ENCODE measurements at places on chromosomes 7 and 10.

DNA sequence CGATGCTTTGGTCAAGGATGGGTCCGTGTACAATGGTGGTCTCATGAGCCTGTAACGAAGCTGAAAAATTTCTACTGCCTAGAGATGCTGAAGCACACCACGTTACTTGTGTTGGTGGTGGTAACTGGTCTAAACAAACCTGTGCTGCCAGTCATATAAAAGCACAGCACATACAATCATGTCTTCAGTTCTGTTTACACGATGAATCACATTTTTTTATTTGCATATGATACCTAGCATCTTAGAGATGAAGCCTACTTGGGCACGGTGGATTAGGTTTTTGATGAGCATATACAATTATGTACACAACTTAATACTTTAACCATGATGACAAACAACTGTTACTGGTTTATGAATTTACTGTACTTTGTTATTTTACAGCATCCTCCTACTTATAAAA, 201.0 kb downstream of the ZMYND11 start:
- no peaks in the 10 kb centered on the region for H3K27me3 ChIP-seq
- H3K4me3 ChIP-seq, result no peak overlapping the region
- H3K4me1 ChIP-seq, result peaks cover 12% of the 10 kb centered on the region
- no peaks in the 10 kb centered on the region for H3K36me3 ChIP-seq

- H3K36me3 ChIP-seq, result no peaks in the 10 kb centered on the region
- peaks cover 9% of the 10 kb centered on the region for H3K27me3 ChIP-seq
- no peak overlapping the region for H3K4me3 ChIP-seq
- no peaks in the 10 kb centered on the region for H3K4me1 ChIP-seq
Observed at GRCh38 chr7:90266808-90267207, 21.8 kb downstream of the CFAP69 start.

GRCh38 chr10:60846173-60846572, 67.9 kb downstream of the CDK1 start:
- DNase-seq, result no peak
- H3K27ac ChIP-seq, result no peak overlapping the region
- H3K4me3 ChIP-seq, result no peak overlapping the region
- H3K36me3 ChIP-seq, result no peaks in the 10 kb centered on the region

GRCh38 chr7:375321-375831, 85.4 kb downstream of the FOXL3 start:
- no peaks in the 10 kb centered on the region for H3K27me3 ChIP-seq
- H3K36me3 ChIP-seq, result no peaks in the 10 kb centered on the region
- no peaks in the 10 kb centered on the region for H3K4me1 ChIP-seq
- DNase-seq, result no peak

DNA sequence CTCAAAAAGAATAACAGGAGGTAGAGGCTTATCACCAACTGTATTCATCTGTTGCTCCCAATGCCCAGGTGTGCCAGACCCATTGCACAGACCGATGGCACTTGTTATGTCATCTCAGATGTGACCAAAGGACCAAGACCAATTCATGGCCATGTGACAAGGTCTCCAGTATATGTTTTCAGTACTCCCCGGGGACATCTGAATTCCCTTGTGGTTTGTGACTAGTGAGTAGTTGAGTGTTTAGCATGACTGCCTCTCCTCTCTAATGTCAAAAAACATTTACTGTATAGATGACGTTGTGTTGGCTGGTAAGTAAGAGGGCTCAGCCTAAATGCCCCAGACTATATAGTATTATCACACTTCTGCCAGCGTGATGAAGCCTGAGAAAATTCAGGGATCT, 202.1 kb upstream of the SMIM30 start:
- H3K36me3 ChIP-seq, result no peaks in the 10 kb centered on the region
- no peak overlapping the region for H3K27ac ChIP-seq
- DNase-seq, result no peak
- H3K27me3 ChIP-seq, result no peaks in the 10 kb centered on the region
- no peaks in the 10 kb centered on the region for H3K4me1 ChIP-seq

DNA sequence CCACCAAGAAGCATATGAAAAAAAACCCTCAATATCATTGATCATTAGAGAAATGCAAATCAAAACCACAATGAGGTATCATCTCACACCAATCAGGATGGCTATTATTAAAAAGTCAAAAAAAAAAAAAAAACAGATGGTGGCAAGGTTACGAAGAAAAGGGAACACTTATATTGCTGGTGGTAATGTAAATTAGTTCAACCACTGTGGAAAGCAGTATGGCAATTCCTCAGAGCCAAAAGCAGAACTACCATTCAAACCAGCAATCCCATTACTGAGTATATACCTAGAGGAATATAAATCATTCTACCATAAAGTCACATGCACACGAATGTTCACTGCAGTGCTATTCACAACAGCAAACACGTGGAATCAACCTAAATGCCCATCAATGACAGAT, 46.0 kb downstream of the CNOT4 start:
- H3K36me3 ChIP-seq, result peaks cover 1% of the 10 kb centered on the region
- DNase-seq, result no peak
- peaks cover 25% of the 10 kb centered on the region for H3K4me1 ChIP-seq
- no peak overlapping the region for H3K27ac ChIP-seq

- H3K27me3 ChIP-seq, result peaks cover 23% of the 10 kb centered on the region
- peak; percentile 48 for DNase-seq
- H3K36me3 ChIP-seq, result peaks cover 1% of the 10 kb centered on the region
- H3K27ac ChIP-seq, result peak overlapping the region; percentile 80
Observed at GRCh38 chr10:28411648-28412047, 108.8 kb upstream of the MPP7 start.

GRCh38 chr7:13155188-13155587, 467.8 kb downstream of the ARL4A start:
- no peak for DNase-seq
- H3K4me1 ChIP-seq, result peaks cover 5% of the 10 kb centered on the region
- H3K27ac ChIP-seq, result peak overlapping the region; percentile 31
- H3K4me3 ChIP-seq, result no peak overlapping the region

- no peaks in the 10 kb centered on the region for H3K4me1 ChIP-seq
- H3K27me3 ChIP-seq, result peaks cover 16% of the 10 kb centered on the region
- DNase-seq, result no peak
- H3K27ac ChIP-seq, result no peak overlapping the region
Observed at GRCh38 chr7:152568972-152569371, 107.0 kb downstream of the XRCC2 start.

DNA sequence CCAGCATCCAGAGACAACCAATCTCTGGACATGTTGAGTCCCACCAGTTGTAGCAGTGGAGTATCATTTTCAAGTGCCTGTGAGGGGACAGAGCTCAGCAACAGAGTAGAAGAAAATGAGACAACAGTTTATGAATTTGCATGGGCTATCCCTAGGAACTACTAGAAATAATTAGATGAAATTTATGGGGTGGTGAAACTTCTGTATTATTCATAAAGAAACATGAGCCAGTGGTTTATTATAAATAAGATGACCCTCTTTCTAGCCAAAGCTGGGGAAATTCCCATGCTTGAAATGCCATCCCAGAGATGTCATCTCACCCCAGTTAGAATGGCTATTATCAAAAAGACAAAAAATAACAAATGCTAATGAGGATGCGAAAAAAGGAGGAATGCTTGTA, 55.1 kb upstream of the ITGB8 start:
- no peaks in the 10 kb centered on the region for H3K4me1 ChIP-seq
- H3K36me3 ChIP-seq, result no peaks in the 10 kb centered on the region
- no peaks in the 10 kb centered on the region for H3K27me3 ChIP-seq
- no peak overlapping the region for H3K4me3 ChIP-seq
- DNase-seq, result no peak

DNA sequence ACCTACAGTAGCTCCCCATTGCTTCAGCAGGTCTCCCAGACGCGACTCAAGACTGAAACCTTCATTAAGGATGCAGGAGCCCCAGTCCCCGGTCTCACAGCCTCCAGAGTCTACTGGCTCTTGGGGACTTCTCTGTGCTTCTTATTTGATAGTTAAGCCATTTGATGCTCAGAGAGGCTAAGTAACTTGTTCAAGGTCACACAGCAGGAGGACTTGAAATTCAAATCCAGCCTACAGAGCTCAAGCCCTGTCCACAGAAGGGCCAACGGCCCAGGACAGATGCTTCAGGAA, 21.2 kb upstream of the ZMIZ1 start:
- no peaks in the 10 kb centered on the region for H3K36me3 ChIP-seq
- H3K4me3 ChIP-seq, result peak overlapping the region; percentile 68
- H3K4me1 ChIP-seq, result peaks cover 42% of the 10 kb centered on the region
- no peaks in the 10 kb centered on the region for H3K27me3 ChIP-seq
- peak overlapping the region; percentile 36 for H3K27ac ChIP-seq
- DNase-seq, result no peak

DNA sequence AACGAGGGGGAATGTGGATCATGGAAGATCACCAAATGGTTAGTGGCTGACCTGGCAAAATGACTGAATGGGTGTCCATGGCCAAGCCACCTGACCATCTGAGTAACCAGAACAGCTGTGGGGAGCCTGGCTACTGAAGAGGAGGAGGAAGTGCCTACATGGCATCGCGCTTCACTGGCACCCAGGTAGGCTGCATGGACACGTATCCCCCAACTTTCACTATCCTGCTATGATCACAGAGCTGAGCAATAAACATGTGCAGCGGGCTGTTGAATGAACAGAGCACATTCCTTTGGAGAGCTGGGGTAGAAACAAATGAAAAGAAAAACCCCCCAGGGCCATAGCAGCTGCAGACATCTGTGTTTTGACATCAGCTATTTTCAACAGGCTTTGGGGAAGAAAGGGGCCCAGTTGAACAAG, 6.5 kb downstream of the AKR1B1 start:
- H3K4me1 ChIP-seq, result peaks cover 27% of the 10 kb centered on the region
- DNase-seq, result no peak
- H3K36me3 ChIP-seq, result peaks cover 10% of the 10 kb centered on the region
- H3K27ac ChIP-seq, result no peak overlapping the region

GRCh38 chr10:131591936-131592335, 280.4 kb upstream of the TCERG1L start:
- H3K27ac ChIP-seq, result no peak overlapping the region
- no peak for DNase-seq
- H3K27me3 ChIP-seq, result no peaks in the 10 kb centered on the region
- H3K4me3 ChIP-seq, result no peak overlapping the region

DNA sequence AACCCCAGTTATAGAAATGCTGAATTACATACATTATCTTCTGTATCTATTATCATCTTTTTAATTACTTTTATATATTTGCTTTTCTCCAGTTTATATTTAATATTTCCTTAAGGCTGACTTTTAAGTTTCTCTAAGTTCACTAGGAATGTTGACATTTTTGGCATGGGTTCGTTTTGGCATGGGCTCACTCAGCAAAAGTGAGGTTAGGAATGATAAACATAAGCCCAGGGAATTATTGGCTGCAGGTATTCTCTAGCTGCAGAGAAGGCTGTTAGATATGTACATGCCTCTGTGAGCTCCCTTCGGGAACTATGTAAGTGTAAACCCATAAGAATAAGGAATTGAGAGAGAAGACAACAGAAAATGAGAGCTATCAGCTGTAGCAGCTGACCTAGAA, 63.6 kb upstream of the RAB18 start:
- H3K36me3 ChIP-seq, result no peaks in the 10 kb centered on the region
- H3K4me1 ChIP-seq, result no peaks in the 10 kb centered on the region
- H3K27ac ChIP-seq, result no peak overlapping the region
- H3K27me3 ChIP-seq, result no peaks in the 10 kb centered on the region
- no peak overlapping the region for H3K4me3 ChIP-seq

DNA sequence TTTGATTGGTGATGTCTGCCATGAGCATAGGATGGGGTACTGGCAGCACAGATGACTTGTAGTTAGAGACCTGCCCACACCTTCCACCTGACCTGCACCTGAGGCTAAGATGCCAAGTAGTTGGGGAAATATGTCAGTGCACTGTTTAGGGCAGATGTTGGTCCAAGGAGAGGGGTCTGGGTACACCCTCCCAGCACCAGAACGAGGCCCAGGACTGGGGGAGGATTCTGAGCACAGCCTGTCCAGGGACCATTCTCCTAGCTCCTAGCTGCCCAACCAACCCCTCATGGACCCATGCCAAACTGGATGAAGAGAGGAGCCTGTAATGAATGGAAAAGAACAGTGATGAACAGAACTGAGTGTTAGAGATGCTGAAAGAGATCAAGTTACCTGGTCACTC, 28.0 kb downstream of the FRMPD2 start:
- H3K27me3 ChIP-seq, result no peaks in the 10 kb centered on the region
- H3K27ac ChIP-seq, result no peak overlapping the region
- DNase-seq, result no peak
- no peak overlapping the region for H3K4me3 ChIP-seq
- H3K36me3 ChIP-seq, result no peaks in the 10 kb centered on the region

- no peak overlapping the region for H3K27ac ChIP-seq
- no peak for DNase-seq
- no peaks in the 10 kb centered on the region for H3K4me1 ChIP-seq
- H3K27me3 ChIP-seq, result no peaks in the 10 kb centered on the region
- no peaks in the 10 kb centered on the region for H3K36me3 ChIP-seq
Observed at GRCh38 chr7:8702807-8703206, 269.4 kb downstream of the NXPH1 start.

DNA sequence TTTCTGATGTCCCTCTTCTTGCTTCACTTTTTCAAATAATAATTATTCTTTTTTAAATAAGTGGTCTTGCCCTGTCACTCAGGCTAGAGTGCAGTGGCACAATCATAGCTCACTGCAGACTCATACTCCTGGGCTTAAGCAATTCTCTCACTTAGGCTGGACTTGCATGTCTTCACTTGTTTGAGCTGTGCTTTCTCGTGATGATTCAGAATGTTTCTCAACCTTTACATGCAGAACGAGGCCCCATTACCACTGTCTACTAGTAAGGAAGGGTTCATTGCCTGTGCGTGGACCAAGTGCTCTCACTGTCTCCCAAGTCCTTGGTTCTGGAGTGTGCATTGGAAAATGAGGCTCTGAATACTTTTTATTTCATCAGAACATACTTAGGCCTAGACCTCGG, 468.6 kb upstream of the COBL start:
- no peak overlapping the region for H3K27ac ChIP-seq
- H3K4me1 ChIP-seq, result no peaks in the 10 kb centered on the region
- DNase-seq, result no peak
- H3K27me3 ChIP-seq, result no peaks in the 10 kb centered on the region
- no peak overlapping the region for H3K4me3 ChIP-seq
- no peaks in the 10 kb centered on the region for H3K36me3 ChIP-seq

DNA sequence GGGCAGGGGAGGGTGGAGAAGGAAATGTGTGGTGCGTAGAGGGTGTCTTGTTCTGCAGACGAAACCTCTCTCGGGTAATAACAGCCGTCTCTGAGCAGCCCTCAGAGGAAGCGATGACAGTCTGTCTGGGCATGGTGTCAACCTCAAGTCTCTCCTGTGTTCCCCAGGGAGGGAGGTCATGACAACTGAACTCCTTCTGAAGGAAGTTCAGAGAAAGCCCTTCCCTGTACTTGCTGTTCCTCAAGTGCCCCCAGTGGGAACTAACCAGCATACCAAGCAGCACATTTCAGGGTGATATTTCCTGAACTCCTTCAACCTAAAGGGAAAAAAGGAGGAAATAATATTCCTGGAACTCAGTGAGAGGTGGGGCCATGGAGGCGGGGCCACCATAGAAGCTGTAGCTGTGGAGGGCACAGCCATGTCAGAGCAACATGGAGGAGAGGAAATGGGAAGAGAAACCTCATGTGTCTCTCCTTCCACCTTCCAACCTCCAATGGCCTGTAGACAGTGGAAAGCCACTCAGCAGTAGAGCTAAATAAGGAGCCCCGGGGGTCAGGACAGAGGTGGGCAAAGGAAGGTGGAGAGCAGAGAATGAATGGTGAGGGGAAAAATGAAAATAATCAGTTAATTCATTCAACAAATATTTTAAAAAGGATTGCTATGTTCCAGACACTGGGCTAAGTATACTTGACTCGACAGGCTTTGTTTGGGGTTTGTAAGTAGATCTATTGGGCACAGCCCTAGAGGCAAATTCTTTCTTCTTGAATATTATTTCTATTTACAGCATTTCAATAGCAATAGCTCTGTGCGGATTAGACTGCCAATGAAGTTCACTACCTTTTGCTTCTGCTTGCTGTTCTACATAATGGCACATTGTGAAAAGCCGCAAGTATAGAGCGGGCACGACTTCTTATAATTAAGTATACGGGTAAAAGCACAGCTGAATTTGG, 61.0 kb upstream of the AOAH start:
- H3K36me3 ChIP-seq, result peaks cover 2% of the 10 kb centered on the region
- peak; percentile 50 for DNase-seq
- peak overlapping the region; percentile 66 for H3K27ac ChIP-seq
- H3K4me3 ChIP-seq, result peak overlapping the region; percentile 64
- peaks cover 79% of the 10 kb centered on the region for H3K4me1 ChIP-seq
- no peaks in the 10 kb centered on the region for H3K27me3 ChIP-seq

Data from activated T-cell treated with anti-CD3 and anti-CD28 coated beads, Interleukin-2, amount 50 U/mL, for 72 hours (primary cell).